ENCODE measurements at places on chromosomes 16 and 17.
A peak's percentile ranks its signal among the peaks of the same experiment; 100 is the strongest.

GRCh38 chr16:66030036-66030435 is 336.5 kb upstream of the CDH5 start:
- DNase-seq: no peak

- DNase-seq: no peak
Observed at GRCh38 chr17:76683011-76683755, 27.6 kb downstream of the MXRA7 start.

DNA sequence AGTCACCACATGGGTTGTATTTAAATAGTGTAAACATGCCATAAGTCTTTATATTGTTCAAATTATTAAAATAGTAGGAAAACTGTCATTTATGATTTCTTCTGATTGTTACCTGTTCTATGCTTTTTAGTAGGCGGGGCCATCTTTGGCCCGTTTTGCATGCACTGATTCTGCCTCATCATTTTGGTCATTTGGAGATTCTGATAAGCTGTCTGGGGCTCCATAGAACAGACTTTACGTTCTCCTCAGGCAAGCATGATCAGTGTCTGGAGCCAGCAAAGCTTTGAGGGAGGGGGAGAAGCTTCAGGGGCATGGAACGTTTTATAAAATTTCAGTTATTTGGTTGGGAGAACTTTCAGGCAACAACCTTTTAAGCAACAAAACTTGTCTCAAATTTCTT is 8.8 kb downstream of the NDEL1 start:
- DNase-seq: no peak

- DNase-seq: no peak
Observed at GRCh38 chr16:68466174-68466573, 17.9 kb upstream of the SMPD3 start.

GRCh38 chr17:73291260-73291801 is 20.5 kb downstream of the CDC42EP4 start:
- no peak for DNase-seq

DNA sequence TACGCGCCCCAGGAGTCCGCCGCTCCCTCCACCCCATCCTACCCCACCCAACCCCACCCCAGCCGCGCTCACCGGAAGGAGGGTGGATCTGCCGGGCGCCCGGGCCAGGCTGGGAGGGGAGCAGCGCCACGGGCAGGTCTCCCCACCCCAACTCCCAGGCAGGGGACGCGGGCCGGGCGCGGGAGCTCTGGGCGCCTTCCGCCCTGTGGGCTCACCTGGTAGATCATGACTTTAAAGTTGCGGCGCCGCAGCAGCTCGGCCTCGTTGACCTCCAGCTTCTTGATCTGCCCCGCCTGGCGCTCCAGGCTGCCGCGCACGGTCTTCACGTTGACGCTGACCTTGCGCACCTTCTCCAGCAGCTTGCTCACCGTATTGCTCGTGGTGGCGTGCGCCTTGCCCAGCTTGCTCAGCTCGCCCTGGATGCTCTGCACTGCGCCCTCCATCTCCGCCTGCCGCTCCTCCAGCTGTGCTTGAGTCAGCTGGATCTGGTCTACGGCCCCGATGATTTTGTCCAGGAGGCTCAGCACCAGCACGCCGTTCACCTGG is 571 bp downstream of the CAVIN1 start:
- DNase-seq: no peak

GRCh38 chr17:13581925-13582324 is 19.8 kb downstream of the HS3ST3A1 start:
- no peak for DNase-seq

- DNase-seq: no peak
Observed at GRCh38 chr16:83900571-83900970, 1.7 kb downstream of the MLYCD start.

GRCh38 chr16:86387468-86388440 is 122.6 kb upstream of the FOXF1 start:
- DNase-seq: no peak

DNA sequence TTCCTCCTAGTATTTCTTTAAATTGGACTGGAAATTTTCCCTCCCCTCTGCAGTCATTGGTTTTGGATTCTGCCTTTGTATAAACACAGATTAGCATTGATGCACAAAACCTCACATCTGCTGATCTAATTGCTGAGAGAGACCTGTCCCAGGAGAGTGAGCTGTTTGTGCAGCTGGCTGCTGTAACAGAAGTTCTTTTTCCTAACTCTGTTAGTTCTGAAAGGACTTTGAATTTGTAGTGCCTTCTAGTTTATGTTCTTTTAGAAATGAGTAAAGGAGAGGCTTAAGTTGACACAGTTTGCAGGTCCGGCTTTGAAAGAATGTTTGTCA is 45.2 kb upstream of the KPNB1 start:
- no peak for DNase-seq

- no peak for DNase-seq
Observed at GRCh38 chr16:47473792-47474191, 12.7 kb downstream of the PHKB start.

DNA sequence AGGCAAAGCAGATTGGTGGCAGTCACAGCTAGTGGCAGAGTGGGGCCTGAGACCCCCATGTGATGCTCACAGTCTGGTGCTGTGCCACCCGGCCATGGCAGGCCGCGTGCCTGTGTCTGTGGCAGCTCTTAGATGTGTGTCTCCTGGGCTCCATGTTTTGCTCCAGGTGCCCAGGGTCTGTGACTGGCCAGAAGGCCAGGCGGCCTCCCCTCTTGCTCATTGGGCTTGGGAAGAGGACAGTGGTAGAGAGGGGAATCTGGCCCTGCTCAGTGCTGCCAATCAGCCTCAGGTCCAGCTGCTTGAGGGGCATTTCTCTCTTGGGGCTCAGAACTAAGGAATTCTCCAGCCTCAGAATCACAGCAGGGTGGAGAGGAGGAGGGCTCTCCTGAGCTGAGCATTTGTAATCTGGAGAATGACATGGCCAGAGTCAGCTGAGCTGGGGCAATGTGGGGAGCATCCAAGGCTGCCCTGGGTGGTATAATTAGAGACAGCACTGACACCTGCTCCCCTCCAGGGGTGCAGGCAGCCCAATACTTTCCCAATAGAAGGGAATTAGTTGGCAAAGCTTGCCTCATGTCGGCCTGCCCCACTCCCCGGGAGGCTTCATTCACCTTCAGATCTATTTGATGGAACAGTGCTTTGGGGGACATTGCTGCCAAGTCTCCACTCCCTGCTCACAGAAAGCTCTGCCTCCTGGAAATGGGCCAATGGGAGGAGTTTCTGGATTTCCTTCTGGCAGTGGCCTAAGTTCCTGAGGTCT is 2.7 kb upstream of the LASP1NB start:
- DNase-seq: no peak

DNA sequence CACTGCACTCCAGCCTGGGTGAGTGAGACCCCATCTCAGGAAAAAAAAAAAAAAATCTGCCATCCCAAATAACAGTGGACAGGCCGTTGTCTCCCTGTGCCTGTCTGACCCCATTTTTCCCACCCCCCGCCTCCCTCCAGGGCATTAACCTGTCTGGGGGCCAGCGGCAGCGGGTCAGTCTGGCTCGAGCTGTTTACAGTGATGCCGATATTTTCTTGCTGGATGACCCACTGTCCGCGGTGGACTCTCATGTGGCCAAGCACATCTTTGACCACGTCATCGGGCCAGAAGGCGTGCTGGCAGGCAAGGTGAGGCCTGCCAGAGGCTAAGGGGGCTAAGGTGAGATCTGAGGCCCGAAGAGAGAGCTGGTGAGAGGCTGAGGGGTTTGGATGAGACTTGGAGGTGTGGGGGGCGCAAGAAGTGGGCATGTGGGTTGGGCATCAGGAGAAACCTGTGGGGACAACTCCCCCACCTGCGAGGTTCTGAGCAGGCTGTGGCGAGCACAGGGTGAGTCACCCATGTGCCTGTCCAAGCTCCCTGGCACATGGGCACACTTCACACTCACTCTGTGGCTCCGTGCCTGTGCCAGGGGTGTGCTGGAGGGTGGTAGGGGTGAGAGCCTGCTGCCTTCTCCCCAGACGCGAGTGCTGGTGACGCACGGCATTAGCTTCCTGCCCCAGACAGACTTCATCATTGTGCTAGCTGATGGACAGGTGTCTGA is 34.7 kb downstream of the ANKRD40 start:
- DNase-seq: peak; percentile 46

GRCh38 chr17:53516636-53517035 is 306.1 kb upstream of the KIF2B start:
- no peak for DNase-seq

- DNase-seq: no peak
Observed at GRCh38 chr16:35497399-35497798, 2038.0 kb downstream of the TP53TG3F start.

DNA sequence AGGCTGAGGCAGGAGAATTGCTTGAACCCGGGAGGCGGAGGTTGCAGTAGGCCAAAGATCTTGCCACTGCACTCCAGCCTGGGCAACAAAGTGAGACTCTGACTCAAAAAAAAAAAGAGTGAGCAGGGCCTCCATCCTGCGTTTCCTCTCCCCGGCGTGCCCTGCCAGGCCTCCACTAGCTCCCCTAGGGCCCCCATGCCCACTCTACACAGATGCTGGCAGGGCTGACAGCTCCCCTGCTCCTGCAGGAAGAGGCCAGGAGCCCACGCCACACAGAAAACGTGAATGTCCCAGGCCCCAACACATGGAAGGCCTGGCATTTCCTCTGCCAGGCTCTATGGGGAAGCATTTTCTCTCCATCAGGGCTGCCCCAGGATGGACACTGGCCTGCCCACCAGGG is 109.4 kb downstream of the AMFR start:
- no peak for DNase-seq

GRCh38 chr17:9150446-9151090 is 129.3 kb downstream of the NTN1 start:
- DNase-seq: no peak

- DNase-seq: no peak
Observed at GRCh38 chr16:78957317-78958100, 643.0 kb downstream of the MAF start.

DNA sequence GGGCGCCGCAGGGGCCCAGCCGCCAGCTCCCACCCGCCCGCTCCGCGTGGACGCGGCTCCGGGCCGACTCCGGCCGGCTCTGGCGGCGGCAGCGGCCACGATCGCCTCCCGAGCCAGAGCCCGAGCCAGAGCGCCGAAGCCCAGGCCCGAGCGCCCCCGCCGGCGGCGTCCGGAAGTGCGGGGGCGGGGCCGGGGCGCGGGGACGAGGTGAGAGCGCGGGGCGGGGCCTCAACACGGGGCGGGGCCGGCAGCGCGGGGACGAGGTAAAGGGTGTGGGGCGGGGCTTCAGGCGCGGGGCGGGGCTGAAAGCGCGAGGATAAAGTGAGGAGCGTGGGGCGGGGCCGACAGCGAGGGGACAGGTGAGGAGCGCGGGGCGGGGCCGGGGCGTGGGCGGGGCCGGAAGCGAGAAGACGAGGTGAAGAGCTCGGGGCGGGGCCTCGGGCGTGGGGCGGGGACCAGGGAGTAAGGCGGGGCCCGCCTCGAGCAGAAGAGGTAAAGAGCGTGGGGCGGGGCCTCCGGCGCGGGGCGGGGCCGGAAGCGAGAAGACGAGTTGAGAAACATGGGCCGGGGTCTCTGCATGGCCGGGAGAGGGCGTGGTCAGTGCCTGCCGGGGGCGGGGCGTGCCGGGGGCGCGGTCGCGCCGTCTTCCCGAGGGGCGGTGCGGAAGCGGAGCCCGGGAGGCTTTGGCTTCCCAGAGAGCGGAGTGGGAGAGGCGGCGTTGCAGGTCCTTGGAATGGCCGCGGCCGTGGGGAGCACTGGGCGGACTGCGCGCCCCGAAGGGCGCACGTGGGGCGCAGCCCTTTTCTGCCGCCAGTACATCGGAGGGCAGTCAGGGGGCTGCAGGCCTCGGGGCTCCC is at the start of gene AXIN1:
TSS of gene AXIN1 (minus strand) at position 177 of the 857 bp plus-strand sequence. CDS start 5,698 bp downstream, outside the sequence.
- DNase-seq: peak; percentile 74

DNA sequence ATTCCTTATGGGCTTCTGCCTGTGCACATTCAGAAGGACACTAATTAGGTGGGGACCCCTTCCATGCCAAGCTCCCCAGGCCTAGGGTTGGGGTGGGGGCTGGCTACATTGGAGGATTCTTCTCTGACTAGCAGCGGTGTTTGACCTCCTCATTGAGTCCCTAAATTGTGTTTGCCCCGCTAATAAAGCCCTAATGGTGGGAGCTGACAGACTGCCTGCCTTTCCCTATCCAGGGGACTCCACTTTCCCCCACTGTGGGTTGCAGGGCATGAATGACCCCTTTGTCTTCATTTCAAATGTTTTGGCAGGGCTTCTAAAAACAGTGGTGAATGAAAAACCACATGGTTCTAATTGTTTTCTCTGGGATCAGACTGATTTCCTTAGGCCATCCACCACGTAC is 476.8 kb upstream of the CDH11 start:
- no peak for DNase-seq

DNA sequence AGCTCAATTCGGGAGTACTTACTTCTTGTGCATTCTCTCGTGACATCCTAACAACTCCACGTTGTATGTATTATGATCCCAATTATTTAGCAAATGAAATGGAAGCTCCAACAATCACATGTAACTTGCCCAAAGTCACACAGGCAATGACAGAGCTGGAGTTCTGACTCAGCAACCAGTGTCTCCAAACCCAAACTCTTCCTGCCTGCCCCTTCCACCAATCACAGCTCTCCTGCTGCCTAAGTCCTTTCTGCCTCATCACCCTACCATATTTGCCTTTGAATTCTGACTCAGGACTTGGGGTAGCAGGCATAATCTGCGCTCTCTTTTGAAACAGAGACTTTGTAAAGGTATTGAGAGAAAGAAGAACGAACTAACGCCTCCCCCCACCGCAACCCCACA is 245.2 kb upstream of the MAF start:
- DNase-seq: no peak

- no peak for DNase-seq
Observed at GRCh38 chr16:30185683-30186421, 2.5 kb downstream of the CORO1A start.

GRCh38 chr17:1260086-1260769 is 10.0 kb upstream of the BHLHA9 start:
- DNase-seq: no peak

DNA sequence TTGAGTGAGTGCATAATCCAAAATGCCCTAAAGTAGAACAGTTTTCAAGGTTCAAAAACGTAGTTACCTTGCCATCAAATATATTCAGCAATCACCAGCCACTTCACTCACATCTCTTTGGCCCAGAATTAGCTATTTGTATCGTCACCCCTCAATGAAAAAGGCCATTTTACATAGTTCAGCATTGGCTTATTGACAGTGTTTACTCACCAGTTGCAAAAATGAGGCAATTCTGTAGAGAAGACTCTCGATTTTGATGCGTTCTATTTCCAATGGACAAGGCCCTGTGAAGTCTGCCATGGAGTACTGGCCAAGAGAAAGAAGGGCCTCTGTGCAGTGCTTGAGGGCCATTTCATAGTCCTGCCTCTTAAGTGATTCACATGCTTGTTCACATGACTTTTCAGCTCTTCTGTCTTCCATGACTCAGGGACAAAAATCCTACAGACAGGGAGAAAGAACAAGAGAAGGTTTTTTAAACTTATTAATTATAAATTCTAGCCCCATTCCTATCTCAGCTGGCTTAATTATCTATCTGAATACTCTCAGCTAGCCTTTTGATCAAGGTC is 26.5 kb downstream of the HELZ start:
- no peak for DNase-seq

DNA sequence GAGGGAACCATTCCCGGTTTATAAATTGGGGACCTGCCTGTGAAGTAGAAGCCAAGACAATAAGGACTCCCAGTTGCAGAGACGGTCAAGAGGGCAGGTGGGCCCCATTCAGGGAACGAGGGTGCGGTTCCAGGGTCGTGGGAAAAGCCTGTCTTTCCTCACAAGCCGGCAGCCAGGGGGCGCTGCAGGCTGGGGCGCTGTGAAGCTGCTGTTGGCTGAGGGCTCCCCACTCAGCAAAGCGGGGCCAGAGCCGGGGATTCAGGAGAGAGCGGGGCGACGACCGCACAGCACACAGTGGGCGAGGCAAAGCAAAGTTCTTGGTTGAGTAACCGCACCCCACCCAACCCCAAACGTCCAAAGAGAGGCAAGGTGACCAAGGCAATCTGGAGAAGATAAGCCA is 24.9 kb downstream of the CDRT15 start:
- no peak for DNase-seq

GRCh38 chr16:83742124-83742899 is 65.5 kb upstream of the HSBP1 start:
- no peak for DNase-seq
